ENCODE measurements at places on chromosomes 11 and 22. TPM values are rescaled to one million over a fixed set of nuclear protein-coding genes. Genes with fewer than 3 reads are reported as not detected.
A peak's percentile ranks its signal among the peaks of the same experiment; 100 is the strongest.

ACRV1 gene
- not detected for total RNA-seq

HEPHL1 gene
- total RNA-seq: 4.4 TPM

DNA sequence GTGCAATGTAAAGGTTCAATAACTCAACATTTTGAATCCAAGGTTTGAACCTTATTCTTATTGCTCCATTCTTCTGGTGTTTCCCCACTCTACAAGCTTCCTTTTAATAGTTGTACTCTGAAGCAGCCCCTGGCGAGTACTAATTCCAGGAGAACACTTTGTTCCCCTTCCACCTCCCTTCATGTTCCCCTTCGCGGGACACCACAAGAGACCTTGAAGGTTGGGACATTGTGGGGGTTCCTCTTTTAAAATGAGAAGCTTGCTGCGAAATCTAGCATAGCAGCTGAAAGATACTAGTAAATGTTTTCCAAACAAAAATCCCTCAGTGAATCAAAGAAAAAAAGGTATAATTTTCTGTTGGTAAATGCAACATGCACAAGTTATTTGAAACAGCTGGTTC, 626.3 kb upstream of the LRRC4C start:
- no peaks in the 10 kb centered on the region for H3K4me1 ChIP-seq
- H3K36me3 ChIP-seq: no peaks in the 10 kb centered on the region

GRCh38 chr11:2804701-2805387, 80.7 kb downstream of the CDKN1C start:
- no peaks in the 10 kb centered on the region for H3K27me3 ChIP-seq
- H3K4me1 ChIP-seq: 0 out of 2 replicates have a peak, but pooled peaks cover 3% of the 10 kb centered on the region
- no peak for DNase-seq

NRXN2 gene
- not detected for total RNA-seq

MS4A12 gene
- not detected for total RNA-seq

LMO1 gene
- total RNA-seq: 0.15 TPM

GRCh38 chr11:116547571-116547970, 225.2 kb downstream of the BUD13 start:
- H3K4me1 ChIP-seq: no peaks in the 10 kb centered on the region
- no peak for DNase-seq
- peaks cover 46% of the 10 kb centered on the region for H3K27me3 ChIP-seq
- no peaks in the 10 kb centered on the region for H3K36me3 ChIP-seq
- no peak overlapping the region for H3K4me3 ChIP-seq
- H3K27ac ChIP-seq: no peak overlapping the region

GRCh38 chr11:2271077-2271326, 614 bp upstream of the ASCL2 start:
- no peak overlapping the region for H3K27ac ChIP-seq
- H3K4me1 ChIP-seq: no peaks in the 10 kb centered on the region
- H3K36me3 ChIP-seq: no peaks in the 10 kb centered on the region
- H3K4me3 ChIP-seq: no peak overlapping the region

- DNase-seq: no peak
- H3K27ac ChIP-seq: no peak overlapping the region
- H3K36me3 ChIP-seq: no peaks in the 10 kb centered on the region
- no peaks in the 10 kb centered on the region for H3K27me3 ChIP-seq
- H3K4me1 ChIP-seq: no peaks in the 10 kb centered on the region
Measured at GRCh38 chr22:39449708-39450107, 7.1 kb upstream of the MGAT3 start.

- H3K4me3 ChIP-seq: no peak overlapping the region
- no peak overlapping the region for H3K27ac ChIP-seq
- no peak for DNase-seq
- H3K36me3 ChIP-seq: no peaks in the 10 kb centered on the region
- peaks cover 37% of the 10 kb centered on the region for H3K4me1 ChIP-seq
- H3K27me3 ChIP-seq: no peaks in the 10 kb centered on the region
Measured at GRCh38 chr11:122727101-122727929, 71.8 kb downstream of the UBASH3B start.

DNA sequence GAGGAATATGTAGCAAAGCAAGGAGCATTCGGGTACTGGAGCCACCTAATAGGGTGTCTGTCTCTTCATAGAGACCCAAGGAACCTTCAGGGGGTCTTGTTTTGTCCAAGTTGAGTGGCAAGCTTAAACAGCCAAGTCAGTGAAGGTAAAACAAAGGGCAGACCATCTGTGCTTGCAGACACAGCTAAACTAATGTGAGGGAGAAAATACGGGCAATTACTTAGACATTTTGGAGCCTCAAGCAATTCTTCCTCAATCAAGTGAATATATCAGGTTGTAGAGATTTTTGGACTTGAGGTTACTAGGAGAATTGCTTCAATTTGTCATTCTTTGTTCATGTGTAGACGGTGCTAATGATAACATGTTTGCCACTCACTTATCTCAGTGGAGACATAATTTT, 148.2 kb upstream of the ARHGAP20 start:
- H3K4me3 ChIP-seq: no peak overlapping the region
- H3K27ac ChIP-seq: no peak overlapping the region
- DNase-seq: no peak
- peaks cover 40% of the 10 kb centered on the region for H3K27me3 ChIP-seq
- H3K4me1 ChIP-seq: no peaks in the 10 kb centered on the region

DNA sequence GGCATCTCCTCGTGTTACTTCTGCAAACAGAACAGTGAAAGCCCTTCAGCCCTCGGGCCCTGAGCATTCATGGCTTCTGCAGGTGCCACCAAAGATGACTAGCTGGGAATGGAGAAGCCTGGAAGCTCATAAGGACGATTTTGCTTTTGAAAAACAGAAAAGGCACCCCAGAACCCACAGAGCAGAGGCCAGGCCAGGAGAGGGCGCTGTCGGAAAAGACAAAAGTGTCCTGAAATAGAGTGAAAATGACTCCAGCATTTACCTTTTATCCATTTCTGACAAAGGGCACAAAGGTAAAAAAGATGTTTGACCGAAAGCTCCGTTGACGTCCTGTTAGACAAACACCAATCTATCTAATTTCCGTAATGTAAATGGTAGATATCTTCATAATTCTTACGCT, 37.6 kb downstream of the ZNF195 start:
- DNase-seq: peak; percentile 65
- no peaks in the 10 kb centered on the region for H3K36me3 ChIP-seq
- H3K27me3 ChIP-seq: peaks cover 24% of the 10 kb centered on the region
- no peak overlapping the region for H3K4me3 ChIP-seq

- DNase-seq: peak; percentile 55
- no peaks in the 10 kb centered on the region for H3K36me3 ChIP-seq
- no peaks in the 10 kb centered on the region for H3K27me3 ChIP-seq
- no peak overlapping the region for H3K4me3 ChIP-seq
- peaks cover 9% of the 10 kb centered on the region for H3K4me1 ChIP-seq
- no peak overlapping the region for H3K27ac ChIP-seq
Measured at GRCh38 chr22:21669026-21669425, 3.2 kb downstream of the PPIL2 start.

CEP126 gene
- total RNA-seq: 2.5 TPM

GRCh38 chr11:63023222-63023814, 7.7 kb upstream of the SLC22A8 start:
- H3K27ac ChIP-seq: no peak overlapping the region
- no peaks in the 10 kb centered on the region for H3K4me1 ChIP-seq
- no peak overlapping the region for H3K4me3 ChIP-seq
- DNase-seq: no peak

DNA sequence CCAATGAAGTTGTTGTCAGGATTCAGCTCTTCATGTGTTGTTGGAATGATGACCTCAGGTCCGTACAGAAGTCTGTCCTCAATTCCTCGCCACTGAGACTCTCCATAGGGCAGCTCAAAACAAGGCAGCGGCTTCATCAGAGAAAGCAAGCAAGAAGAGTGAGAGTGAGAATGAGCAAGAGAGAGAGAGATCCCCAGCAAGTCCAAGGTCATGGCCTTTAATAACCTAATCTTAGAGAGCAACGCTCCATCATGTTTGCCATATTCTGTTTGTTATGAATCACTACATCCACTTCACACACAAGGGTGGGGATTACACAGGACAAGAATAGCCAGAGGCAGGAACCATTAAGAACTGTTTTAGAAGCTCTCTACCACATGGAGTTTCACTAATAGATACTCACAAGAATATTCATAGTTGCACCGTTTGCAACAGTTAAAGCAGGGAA, 23.3 kb upstream of the MMP7 start:
- no peak overlapping the region for H3K4me3 ChIP-seq
- peak; percentile 78 for DNase-seq
- no peaks in the 10 kb centered on the region for H3K27me3 ChIP-seq
- peak overlapping the region; percentile 95 for H3K27ac ChIP-seq
- no peaks in the 10 kb centered on the region for H3K36me3 ChIP-seq

DNA sequence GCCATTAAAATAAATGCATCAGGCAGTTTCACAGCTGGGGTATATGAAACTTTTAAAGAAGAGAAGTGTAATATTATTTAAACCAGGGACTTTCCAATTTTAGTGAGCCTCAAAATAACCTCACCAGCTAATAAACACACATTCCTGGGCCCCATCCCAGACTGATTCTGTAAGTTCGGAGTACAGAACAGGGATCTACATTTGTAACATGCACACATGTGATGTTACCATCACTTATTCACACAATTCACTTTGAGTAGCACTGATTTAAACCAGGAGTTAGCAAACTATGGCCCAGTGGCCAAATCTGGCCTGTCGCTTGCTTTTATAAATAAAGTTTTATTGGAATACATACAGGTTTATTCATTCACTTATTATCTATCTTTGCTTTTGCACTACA, 62.0 kb downstream of the STK33 start:
- H3K27me3 ChIP-seq: peaks cover 67% of the 10 kb centered on the region
- H3K4me1 ChIP-seq: no peaks in the 10 kb centered on the region

DNA sequence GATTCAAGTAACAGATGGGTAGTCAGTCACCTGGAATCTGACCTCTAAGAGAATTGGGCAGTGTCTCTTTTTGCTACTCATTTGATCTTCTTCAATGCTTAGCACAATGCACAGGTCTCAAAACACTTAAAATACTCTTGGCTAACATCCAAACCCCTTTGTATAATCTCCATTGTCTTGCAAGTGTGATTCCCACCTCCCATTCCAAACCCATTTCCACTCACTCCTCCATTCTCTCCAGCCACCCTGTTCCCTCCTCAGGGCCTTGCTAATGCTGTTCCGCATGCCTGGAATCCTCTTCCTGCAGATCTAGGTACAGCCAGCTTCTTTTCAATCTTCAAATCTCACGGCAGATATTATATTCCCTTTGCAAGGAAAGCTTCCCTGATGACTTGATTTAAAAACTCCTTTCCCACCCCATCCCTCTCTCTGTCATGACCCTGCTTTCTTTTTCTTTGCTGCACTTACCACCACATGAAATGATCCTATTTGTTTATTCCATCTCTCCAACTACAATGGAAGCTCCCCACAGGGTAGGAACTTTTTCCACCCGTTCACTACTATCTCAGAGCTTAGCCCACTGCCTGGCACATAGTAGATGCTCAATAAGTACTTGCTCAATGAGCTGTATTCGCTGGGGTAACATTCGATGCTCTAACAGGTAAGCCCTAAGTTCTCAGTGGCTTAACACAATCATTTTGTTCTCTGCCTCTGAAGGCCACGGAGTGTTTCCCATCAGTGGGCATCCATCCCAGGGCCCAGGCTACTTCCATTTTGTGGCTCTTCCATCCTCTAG, 121.7 kb downstream of the MN1 start:
- no peak overlapping the region for H3K27ac ChIP-seq
- no peak overlapping the region for H3K4me3 ChIP-seq
- no peaks in the 10 kb centered on the region for H3K36me3 ChIP-seq
- no peaks in the 10 kb centered on the region for H3K4me1 ChIP-seq

MFRP gene
- not detected for total RNA-seq

- peak; percentile 100 for DNase-seq
- no peaks in the 10 kb centered on the region for H3K36me3 ChIP-seq
- H3K4me3 ChIP-seq: no peak overlapping the region
- peaks cover 16% of the 10 kb centered on the region for H3K4me1 ChIP-seq
- H3K27me3 ChIP-seq: no peaks in the 10 kb centered on the region
Measured at GRCh38 chr11:70233511-70233934, 30.4 kb downstream of the FADD start.

DNA sequence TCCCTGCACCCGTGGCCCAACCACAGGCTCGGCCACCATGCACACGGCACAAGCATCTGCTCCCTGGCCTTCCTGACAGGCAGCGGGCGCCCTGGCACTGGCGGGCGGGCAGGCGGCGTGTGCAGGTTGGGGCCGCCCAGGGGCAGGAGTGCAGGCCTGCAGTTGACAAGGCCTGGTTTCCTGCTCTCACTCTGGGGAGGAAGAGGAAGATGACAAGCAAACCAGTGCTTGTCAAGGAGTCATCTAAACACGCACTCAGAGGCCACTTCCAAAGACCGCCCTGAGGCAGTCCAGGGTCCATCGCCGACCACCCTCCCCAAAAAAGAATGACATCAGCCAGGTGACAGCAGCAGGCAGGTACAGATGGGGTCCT, 65.3 kb upstream of the LINC01488 start:
- H3K36me3 ChIP-seq: no peaks in the 10 kb centered on the region
- peaks cover 23% of the 10 kb centered on the region for H3K4me1 ChIP-seq
- no peak overlapping the region for H3K4me3 ChIP-seq

DNA sequence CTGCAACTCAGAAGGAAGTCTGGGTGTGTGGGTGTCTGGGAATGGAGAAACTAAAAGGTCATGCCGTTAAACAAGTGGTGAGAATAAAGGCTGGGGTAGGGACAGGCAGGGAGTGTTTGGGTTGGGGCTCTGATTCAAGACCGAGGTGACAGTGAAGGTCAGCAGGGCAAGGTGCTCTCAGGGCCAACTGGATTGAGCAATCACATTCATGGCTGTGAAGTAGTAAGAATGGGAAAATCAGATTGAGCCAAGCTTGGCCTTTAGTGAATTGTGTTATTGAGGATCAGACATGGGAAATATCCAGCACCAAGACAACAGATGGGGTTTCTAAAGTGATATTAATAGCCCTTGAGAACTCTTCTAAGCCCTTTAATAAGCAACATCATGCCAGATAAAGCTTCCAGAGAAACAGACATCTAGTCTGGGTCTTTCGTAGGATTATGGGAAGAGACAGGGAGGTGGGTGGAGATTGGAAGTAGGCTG, 24.3 kb downstream of the SCN3B start:
- no peaks in the 10 kb centered on the region for H3K4me1 ChIP-seq
- no peak overlapping the region for H3K4me3 ChIP-seq
- no peak overlapping the region for H3K27ac ChIP-seq
- peaks cover 25% of the 10 kb centered on the region for H3K27me3 ChIP-seq
- DNase-seq: no peak

GRCh38 chr11:34316347-34317035, 41.3 kb downstream of the ABTB2 start:
- H3K27ac ChIP-seq: no peak overlapping the region
- H3K27me3 ChIP-seq: no peaks in the 10 kb centered on the region
- no peaks in the 10 kb centered on the region for H3K36me3 ChIP-seq
- H3K4me1 ChIP-seq: peaks cover 19% of the 10 kb centered on the region
- H3K4me3 ChIP-seq: no peak overlapping the region

NXPE1 gene
- not detected for total RNA-seq
